ENCODE measurements at places on chromosomes 11 and 22.

- no peak for DNase-seq
Observed at GRCh38 chr22:19291218-19291579, 320 bp downstream of the CLTCL1 start.

DNA sequence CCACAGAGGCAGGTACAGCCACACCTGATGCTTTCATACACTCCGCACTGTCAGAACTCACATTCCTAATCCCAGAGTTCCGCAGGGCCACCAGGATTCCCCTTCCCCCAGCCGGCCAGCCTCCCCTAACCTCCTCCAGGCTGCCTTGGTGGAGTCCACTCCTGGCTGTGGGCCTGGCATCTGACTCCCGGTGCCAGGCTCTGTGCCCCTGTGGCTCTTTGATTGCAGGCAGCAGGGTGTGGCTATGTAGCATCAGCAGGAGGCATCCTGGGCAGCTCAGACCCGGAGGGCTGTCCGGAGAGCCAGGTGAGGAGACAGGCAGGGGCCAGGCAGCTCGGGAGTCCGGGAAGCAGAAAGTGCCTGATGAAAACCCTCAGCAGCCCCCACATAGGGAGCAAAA lies 1432.9 kb downstream of the BRD1 start:
- no peak for DNase-seq

GRCh38 chr11:129992161-129992944 lies 10.3 kb downstream of the PRDM10 start:
- DNase-seq = no peak

GRCh38 chr22:25390297-25391240 lies 171.1 kb downstream of the CRYBB2 start:
- DNase-seq = no peak

DNA sequence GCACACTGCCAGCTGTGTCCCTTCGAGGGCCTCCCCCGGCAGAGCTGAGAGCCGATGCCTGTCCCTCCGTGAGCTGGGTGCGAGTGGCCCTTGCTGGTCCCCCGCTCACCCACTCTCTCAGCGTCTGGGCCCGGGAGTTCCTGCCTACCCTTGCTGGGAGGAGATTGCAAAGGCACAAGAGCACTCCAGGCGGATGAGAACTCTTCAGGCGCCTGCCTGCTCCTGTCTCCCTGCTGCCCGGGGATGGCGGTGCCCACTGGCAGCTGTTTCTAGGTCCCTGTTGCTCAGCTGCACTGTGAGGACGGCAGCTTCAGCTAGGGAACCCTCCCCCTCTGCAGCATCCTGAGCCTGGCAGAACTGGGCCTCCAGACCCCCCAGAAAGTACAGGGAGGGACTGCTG lies 61.1 kb downstream of the FLRT1 start:
- DNase-seq = no peak

DNA sequence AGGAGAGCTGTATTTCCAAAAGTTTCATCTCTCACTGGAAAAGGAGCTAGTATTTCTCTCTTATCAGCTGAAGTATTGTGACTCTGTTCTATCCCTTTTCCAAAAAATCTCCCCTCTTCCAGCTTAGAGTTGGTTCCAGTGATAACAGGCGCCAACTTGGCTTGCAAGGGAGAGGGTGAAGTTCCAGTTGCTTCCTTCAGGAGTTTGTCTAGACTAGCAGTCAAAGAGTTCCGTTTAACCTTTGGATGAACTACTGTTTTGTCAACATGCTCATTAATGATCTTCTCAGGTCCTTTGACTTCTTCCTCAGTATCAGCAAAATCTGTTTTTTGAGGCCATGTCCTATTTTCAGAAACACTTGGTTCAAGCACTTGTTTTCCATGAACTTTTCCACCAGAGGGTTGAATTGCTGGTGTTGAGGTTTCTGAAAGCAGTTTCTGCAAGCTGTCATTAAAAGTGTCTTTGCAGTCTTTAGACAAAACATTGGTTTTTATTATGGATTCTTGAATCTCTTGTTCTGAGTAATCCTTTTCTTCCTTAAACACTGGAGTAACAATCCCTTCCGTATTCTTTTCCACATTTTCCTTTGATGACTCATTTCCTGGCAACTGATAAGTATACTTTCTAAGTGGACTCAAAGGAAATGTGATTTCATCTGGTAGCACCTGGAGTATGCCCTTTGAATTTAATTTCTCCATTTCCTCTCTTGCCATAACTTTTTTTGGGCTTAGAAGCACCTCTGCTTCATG lies 39.7 kb upstream of the CCDC89 start:
- DNase-seq = no peak

DNA sequence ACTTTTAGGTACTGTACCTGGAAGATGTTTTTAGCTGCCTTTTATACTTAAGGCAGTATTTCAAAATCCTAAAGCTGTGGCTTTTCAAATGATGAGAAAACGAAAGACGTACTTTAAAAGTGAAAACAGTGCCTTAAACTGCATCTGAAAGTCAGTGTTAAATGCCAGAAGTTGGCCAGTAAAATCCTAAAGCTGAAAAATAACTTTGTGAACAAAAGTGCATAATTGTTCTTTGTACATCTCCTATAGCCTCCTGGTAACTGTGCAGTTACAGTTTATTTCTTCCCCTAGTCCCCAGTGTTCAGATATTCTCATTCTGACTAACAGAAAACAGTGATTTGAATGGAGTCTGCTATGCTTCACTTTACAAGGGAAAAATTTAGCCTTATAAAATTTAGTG lies 6.8 kb downstream of the EED start:
- no peak for DNase-seq

All from inflammatory macrophage (primary cell).